CD4-positive, CD25-positive, alpha-beta regulatory T cell (primary cell): ENCODE measurements at places on chromosomes 16 and 17.

DNA sequence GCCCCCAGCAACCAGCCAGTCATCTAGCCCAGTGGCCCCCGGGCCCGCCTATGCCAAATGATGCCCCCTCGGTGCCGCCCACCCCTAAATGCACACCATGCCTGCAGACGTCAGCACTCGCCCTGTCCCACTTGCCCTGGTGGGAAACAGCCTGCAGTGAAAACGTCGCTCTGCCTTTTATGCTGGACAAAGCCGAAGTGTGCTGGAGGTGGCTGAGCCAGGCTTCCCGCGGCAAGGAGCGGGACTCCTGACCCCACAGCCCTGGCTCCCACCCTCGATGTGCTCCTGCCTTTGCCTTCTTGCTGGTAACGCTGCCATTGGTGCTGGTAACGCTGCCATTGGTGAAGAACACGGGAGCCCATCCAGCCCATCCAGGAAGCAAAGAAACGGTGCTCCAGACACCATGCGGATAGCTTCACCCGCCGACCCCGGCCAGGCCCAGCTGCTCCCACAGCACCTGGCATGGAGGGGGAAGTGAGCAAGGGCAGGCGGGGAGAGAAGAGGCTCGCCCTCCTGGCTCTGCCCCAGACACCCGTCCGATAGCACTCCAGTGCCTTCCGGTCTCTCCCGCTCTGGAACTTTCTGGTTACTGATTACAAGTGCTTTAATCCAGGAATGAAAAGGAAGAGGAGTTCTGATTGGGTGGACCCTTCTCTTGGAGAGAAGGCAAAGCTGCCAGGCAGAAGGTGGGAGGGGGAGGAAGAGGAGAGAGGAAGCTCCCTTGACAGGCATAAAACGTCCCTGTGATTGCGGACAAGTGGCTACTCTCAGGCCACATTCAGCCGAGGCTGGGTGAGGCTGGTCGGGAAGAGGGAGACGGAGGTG, 4.0 kb upstream of the BAIAP2 start:
- no peak for DNase-seq

- DNase-seq: peak; percentile 81
Measured at GRCh38 chr16:50665128-50665878, 15.8 kb downstream of the SNX20 start.

GRCh38 chr16:2237102-2237482, 848 bp downstream of the DNASE1L2 start:
- DNase-seq: no peak

GRCh38 chr17:27496005-27496404, 39.8 kb downstream of the KSR1 start:
- no peak for DNase-seq

DNA sequence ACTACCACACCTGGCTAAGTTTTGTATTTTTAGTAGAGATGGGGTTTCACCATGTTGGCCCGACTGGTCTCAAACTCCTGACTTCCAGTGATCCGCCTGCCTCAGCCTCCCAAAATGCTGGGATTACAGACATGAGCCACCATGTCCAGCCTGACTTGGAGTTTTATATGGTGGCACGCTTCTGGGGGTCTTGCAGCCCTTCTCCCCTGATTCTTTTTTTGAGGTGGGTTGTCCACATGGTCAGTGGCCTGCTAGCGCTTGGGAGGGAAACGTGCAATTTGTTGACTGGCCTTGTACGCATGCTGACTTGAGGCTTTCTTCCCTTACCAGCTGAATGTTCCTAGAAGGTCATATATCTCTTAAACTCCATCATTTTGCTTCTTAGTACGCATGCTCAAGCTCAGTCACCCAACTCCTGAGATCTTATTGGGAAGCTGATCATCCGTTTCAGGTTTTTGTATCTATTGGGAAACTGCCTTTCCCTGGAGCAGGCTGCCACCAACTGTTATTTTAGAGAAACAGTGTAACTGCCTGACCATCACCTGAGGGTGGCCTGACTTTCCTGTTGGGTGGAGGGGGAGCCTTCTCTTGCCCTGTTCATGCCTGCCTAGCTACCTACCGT, 13.7 kb upstream of the LDHD start:
- no peak for DNase-seq

GRCh38 chr17:19271780-19272357, 34.7 kb downstream of the EPN2 start:
- DNase-seq: no peak

DNA sequence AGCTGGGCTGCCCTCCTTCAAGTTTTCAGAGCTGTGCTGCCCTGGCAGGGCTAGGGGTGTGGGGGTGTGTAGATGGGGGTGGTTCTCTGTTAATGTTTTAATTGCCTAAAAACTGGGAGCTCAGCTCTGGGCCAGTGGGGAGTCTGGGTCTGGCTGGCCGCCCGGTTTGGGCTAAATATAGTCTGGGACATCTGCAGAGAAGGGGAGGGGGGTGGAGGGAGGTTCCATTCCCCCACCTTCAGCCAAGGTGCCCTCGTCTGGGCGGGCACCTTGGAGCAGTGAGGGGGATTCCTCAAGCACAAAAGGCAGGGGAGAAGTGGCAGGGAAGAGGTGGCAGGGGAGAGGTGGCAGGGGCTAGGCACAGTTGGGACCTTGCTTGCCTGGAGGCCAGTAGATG, 13.0 kb downstream of the RARA start:
- DNase-seq: no peak

DNA sequence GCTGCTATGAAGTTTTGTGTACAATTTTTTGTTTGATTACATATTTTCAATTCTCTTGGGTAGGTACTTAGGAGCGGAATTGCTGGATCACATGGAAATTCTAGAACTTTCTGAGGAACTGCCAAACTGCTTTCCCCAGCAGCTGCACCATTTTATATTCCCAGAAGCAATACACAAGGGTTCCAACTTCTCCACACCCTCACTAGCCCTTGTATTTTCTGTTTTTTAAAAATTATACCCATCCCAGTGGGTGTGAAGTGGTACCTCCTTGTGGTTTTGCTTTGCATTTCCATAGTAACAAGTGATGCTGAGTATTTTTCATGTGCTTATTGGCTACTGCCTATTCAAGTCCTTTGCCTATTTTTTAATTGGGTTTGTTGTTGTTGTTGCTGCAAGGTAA, 20.9 kb downstream of the NACA2 start:
- peak; percentile 18 for DNase-seq

DNA sequence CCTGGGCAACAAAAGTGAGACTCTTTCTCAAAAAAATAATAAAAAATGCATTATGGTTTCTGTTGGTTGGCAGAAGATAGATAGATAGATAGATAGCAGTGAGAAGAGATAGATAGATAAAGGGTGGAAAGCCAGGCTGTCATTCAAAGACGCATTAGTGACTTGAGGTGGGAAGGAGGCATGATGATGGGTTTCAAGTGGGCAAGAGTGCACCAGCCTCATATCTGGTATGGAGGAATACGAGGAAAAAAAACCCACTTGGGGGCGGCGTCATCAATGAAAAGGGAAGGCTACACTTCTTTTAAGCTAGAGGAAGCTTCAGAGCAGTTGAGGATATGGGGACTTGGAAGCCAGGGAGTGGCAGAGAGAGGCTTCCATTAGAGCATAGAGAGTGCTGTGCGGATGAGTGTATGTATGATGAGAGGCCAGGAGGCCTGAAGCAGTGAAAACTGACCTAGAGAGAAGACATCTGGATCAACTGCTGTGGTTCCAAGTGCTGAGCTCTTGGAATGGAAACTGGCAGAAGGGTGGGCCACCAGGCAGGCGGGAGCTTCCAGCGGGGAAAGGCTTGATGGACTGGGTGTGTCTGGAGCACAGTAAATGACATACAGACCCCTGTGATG, 31.8 kb downstream of the CEP95 start:
- no peak for DNase-seq

DNA sequence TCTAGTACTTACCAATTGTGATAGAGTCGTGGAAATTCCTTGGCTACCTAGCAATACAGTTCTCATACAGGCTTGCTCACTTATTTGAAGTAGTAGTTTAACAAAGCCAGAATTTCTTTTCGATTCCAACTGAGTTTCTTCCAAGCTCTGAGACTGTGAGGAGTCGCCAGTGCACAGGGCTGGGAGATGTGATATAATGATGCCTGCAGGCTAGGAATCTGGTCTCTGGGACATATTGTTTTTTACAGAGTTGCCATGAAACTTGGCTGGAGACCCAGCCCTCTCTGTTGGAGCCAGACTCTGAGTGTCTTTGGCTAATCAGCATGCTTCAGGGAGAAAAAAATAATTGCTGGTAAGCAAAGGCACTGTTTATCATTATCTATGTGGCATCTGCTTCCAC, 698.8 kb upstream of the GOT2 start:
- no peak for DNase-seq

- DNase-seq: peak; percentile 5
Measured at GRCh38 chr16:72876221-72876620, 171.7 kb downstream of the ZFHX3 start.

DNA sequence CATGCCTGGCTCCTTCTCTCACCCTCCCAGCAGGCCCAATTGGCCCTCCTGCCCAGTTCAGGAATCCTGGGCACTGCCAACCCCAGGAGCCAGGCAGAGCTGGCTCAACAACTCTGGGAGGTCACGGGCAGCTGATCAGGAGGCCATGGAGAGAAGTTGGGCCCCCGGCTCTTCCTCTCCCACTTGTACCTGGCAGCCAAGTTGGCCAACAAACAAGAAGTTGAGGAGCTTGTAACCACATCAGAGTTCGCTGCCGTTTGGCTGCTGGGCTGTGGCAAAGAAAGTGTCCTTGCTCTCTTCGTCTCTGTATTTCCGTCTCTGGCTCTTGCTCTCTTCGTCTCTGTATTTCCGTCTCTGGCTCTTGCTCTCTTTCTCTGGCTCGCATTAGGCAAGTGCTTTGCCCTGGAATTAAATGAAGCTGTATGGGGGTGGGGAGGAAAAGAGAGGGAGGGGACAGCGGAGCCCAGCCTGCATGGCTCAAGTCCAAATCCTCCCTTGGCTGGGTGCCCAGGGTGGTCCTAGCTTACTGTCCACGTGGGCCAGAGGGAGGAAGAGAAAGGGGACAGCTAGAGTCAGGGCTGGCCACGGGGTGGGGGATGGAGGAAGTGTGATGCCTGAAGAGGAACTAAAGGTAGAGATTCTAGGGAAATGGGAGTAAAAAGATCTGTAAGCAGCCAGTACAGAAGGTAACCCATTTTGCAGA, 7.8 kb upstream of the TMEM132E start:
- no peak for DNase-seq

DNA sequence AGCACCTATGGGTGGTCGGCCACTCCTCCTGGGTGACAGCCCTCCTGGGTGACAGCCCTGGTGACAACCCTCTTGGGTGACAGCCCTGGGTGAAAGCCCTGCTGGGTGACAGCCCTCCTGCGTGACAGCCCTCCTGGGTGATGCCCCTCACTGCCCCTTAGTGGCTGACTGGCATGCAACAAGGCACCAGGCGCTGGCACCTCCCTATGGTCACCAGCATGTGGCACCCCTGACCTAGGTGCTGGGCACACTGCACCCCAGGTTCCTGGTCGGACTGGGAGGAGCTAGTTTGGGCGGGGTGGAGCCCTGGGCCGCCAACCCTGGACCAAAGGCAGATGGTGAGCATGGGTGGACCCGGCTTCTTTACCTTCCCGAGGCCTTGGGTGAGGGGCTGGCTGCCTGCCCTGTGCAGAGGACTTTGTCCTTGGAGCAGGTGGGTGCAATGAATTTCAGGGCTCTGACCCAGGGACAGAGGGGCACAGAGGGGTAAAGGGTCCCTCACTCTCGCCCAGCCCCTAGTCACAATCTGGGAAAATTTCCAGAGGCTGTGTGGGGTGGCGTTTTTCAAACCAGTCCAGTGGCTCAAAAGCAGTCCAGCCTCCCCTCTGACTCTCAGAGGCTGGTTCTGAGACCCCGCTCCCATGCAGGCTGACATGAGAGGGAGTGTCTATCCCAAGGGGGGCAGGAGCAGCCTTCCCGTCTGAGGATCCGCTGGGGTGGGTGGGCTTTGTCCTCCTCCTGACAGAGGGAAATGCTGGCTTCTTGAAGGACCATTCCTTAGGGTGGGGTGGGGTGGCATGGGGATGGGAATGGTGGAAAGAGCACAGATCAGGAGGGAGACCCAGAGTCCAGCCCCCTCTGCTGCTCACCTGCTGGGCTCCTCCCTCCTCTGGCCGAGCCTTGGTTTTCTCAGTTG, 25.9 kb upstream of the TNFRSF13B start:
- no peak for DNase-seq

GRCh38 chr16:85393674-85394451, 219.3 kb upstream of the GSE1 start:
- DNase-seq: peak; percentile 33

DNA sequence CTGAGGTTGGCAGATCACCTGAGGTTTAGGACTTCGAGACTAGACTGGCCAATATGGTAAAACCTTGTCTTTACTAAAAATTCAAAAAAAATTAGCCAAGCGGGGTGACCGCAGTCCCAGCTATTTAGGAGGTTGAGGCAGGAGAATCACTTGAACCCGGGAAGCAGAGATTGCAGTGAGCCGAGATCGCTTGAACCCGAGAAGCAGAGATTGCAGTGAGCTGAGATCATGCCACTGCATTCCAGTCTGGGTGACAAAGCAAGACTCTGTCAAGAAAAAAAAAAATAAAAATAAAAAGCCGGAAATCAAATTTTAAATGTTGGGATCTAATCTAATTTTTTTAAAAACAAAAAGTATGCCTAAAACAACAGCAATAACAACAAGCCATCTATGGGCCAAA, 56.3 kb downstream of the ABCC1 start:
- no peak for DNase-seq

DNA sequence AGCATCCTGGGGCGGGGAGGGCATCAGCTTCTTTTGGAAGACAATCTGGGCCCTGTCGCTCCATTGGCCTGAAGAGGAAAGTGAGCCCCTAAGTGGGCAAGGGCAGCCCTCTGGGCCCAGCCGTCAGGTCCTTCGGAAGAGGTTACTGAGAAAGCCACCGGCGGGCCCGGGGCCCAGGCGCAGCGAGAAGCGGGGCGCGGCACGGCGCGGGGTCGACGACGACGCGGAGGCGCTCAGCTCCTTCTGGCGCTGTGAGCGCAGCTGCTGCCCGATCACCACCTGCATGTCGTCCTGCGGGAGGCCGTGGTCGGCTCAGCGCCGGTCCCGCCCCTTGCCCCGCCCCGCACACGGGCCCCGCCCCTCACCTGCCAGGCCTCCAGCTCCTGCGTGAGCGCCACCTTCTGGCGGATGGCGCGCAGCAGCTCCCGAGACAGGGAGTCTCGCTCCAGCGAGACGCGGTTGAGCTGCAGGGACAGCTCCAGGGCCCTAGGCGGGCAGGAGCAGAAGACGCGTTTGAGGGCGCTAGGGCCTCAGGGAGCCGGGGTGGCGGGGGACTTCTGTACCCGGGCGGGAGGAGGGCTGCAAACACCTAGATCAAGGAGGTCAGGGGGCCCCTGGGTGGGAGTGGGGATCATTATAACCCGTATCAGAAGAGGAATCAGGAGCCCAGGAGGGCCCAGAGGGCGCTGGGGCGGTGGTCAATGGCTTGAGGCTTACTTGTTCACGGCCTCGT, 4.3 kb downstream of the THOC6 start:
- peak; percentile 79 for DNase-seq

GRCh38 chr17:82097184-82097918, 685 bp downstream of the FASN start:
- peak; percentile 36 for DNase-seq

GRCh38 chr17:5675625-5676421, 91.5 kb upstream of the NLRP1 start:
- DNase-seq: no peak
